ENCODE measurements at places on chromosomes 7 and 10.

DNA sequence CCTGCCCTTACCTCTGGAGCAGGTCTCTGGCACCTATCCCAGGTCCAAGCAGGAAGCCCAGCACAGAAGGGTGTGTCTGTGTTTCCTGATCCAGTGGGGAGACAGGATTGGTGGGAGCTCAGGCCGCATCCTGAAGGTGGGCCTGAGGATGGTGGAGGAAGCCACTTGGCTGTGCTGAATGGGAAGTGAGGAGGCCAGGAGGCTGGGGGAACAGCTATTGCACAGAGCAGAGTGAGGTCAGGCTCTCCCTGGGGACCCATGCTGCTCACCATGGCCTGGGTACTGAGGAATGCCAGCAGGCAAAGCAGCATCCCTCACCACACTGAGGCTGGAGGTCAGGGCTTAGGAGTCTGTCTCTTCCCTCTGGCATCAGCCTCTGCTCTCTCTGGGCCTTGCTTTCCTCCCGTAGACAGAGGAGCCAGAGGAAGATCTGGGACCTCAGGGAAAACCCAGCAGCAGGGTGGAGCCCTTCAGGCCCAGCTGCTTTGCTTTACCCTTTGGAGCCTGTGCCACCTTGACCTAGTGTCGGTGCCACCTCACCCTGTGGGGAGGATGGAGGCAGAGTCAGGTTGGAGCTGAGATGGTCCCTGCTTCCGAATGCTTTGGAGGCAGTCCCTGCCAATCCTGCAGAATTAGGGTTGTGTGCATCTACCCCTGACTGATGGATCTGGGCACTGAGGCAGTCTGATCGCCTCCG lies 39.0 kb downstream of the CDH23 start:
- DNase-seq = no peak

GRCh38 chr10:86082556-86082955 lies 284.0 kb downstream of the GRID1 start:
- DNase-seq = no peak

- no peak for DNase-seq
Observed at GRCh38 chr7:67947191-67947590, 950.6 kb downstream of the TYW1 start.

GRCh38 chr10:73780966-73781365 lies 882 bp upstream of the CHCHD1 start:
- peak; percentile 25 for DNase-seq

GRCh38 chr7:141218941-141219340 lies 145.1 kb downstream of the TMEM178B start:
- no peak for DNase-seq

GRCh38 chr10:12487366-12487765 lies 138.0 kb downstream of the CAMK1D start:
- no peak for DNase-seq

DNA sequence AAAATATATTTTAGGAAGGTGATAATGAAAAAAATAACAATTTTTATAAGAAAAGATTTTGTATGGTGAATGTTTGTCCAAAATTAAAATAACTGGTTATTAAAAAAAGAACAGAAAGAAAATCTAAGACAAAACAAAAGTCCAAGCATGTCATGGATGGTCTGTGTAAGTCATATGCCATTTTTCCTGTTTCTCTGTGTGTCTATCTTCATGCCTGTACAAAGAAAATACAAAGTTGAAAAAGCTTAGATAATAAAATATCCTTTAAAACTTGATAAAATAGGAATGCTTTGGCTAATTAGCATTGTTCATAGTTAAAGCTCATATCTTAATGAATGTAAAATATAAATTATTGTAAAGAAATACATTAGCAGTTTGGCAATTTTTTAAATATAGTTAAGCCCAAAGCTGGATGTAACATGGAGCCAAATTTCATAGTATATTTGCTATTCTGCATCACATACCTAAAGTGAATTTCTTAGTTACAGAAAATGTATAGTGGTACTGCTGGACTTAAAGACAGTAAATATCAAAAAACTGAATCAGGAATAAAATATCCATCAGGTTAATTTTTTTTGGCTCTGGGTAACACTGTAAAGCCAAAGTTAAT lies 661.1 kb downstream of the PCDH15 start:
- no peak for DNase-seq

- no peak for DNase-seq
Observed at GRCh38 chr10:79129361-79129997, 60.7 kb downstream of the ZMIZ1 start.

- DNase-seq = no peak
Observed at GRCh38 chr7:6307762-6308161, 35.3 kb upstream of the CYTH3 start.

- peak; percentile 92 for DNase-seq
Observed at GRCh38 chr10:97497572-97498075, 598 bp downstream of the MMS19 start.

Data from activated CD4-positive, alpha-beta T cell treated with anti-CD3 and anti-CD28 coated beads, Interleukin-2, Interleukin-6, amounts not matched to agents 100 ng/mL and 50 ng/mL, durations not matched to agents 16 hours and 8 hours (primary cell).